ENCODE measurements at places on chromosomes 11 and 22. TPM values are rescaled to one million over a fixed set of nuclear protein-coding genes. Genes with fewer than 3 reads are reported as not detected.

TTC17 gene
- total RNA-seq = 36.4 TPM

C22orf23 gene
- 0.12 TPM for total RNA-seq

PIK3IP1 gene
- total RNA-seq = 20.3 TPM

MMP8 gene
- total RNA-seq = not detected

VSIG10L2 gene
- not detected for total RNA-seq

CLCF1 gene
- 8.2 TPM for total RNA-seq

LRRC55 gene
- not detected for total RNA-seq
